Left renal pelvis (tissue), 4 donors: ENCODE measurements at places on chromosomes 1 and 21. TPM values are rescaled to one million over a fixed set of nuclear protein-coding genes. Genes with fewer than 3 reads are reported as not detected.

The CLCA1 gene
- polyA plus RNA-seq: not detected

The BCAN gene
- polyA plus RNA-seq: 0.82 TPM

The CLCC1 gene
- polyA plus RNA-seq: 40.5 TPM

The SYT11 gene
- polyA plus RNA-seq: 16.2 TPM

The CFHR2 gene
- not detected for polyA plus RNA-seq

The TMEM35B gene
- 38.4 TPM for polyA plus RNA-seq

The CASQ2 gene
- polyA plus RNA-seq: 0.50 TPM

The SCYL3 gene
- polyA plus RNA-seq: 12.4 TPM

GRCh38 chr1:27003745-27004470, 8.7 kb downstream of the TENT5B start:
- no peak for DNase-seq

GRCh38 chr1:21149430-21149854, 27.3 kb downstream of the EIF4G3 start:
- DNase-seq: no peak

DNA sequence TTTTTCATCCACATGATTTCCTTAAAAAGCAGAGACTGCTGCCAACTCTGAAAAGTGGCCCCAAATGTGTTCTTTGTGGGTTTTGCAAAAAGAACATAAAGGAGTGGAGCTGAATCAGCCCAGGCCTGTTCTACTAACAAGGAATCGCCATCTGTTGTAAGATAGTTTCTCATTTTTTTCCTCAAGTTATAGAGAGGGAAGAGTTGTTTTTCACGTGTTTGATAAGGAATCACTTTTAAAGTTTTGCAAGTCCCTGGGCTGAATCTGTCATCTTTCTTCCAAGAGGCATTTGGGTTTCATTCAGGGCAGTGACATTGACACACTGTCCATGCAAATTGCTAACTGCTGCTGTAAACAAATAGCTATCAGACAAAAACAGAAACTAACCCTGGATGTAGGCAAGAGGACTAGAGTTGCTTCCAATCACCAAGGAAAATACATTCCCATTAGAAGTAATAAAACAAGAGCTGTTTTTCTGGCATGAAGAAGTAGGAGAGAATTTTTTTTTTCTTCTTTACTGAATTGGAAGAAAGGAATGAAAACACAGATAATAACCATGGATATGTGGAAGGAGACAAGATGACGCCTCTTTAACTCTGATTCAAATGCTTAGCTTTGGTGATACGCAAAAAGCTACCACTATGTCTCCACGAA, 58.8 kb upstream of the TBX15 start:
- DNase-seq: no peak

DNA sequence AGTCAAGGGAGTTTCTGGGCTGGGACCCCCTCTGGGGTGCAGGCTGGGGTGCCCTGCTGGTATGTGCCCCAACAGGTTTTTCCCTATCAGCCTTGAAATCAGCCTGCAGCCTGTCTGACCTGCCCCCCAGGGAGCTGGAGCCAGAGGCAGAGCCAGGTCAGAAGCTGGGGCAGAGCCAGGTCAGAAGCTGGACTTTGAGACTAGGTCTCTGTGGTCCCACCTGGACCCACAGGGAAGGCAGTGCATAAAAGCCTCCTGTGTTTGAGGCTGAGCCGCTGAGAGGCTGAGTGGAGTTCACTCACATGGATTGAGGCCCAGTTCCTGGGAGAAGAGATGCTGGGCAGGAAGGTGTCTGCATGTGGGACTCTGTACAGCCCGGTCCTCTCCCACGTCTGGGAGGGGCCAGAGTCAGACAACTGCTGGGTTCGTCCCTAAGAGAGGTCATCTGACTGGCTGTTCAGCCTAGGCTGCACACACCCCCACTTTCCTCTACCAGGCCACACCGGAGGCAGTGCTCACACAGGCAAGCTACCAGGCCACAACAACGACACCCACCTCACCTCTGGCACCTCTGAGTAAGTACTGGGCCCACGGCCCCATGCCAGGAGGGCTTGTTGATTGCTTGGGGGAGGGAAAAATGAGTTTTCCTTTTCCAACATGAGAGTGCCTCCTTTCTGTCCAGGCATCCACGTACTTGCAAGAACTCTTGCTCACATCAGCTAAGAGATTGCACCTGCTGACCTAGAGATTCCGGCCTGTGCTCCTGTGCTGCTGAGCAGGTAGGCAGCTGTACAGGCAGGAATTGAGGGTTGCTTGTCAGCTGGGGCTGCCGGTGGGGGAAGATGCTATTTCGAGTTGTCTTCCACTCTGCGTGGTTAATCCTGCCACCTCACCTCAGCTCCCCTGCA, at the start of gene ANXA9:
TSS of gene ANXA9 (plus strand) at position 488 of the 908 bp plus-strand sequence. CDS start 814 bp downstream, outside the sequence.
- DNase-seq: no peak

- DNase-seq: no peak
Observed at GRCh38 chr1:244431166-244431565, 20.5 kb downstream of the ADSS2 start.

- DNase-seq: no peak
Observed at GRCh38 chr1:172265905-172266304, 154.6 kb upstream of the C1orf105 start.

DNA sequence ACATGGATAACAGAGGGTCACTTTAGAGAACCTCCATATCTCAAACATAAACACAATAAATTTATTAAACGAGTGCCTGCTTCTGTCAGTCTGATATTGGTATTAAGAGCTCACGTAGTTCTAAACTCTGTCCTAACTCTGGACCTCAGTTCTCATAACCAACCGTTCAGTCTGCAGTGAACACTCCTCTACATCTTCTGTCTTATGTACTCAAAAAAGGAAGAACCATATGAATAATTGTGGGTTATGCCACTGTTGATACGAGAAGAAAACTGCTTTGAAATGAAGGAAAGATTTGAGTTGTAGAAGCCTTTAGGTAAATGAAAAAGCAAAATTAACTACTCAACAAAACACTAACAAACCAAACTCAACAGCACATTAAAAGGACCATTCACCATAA, 53.7 kb downstream of the DPYD start:
- no peak for DNase-seq

DNA sequence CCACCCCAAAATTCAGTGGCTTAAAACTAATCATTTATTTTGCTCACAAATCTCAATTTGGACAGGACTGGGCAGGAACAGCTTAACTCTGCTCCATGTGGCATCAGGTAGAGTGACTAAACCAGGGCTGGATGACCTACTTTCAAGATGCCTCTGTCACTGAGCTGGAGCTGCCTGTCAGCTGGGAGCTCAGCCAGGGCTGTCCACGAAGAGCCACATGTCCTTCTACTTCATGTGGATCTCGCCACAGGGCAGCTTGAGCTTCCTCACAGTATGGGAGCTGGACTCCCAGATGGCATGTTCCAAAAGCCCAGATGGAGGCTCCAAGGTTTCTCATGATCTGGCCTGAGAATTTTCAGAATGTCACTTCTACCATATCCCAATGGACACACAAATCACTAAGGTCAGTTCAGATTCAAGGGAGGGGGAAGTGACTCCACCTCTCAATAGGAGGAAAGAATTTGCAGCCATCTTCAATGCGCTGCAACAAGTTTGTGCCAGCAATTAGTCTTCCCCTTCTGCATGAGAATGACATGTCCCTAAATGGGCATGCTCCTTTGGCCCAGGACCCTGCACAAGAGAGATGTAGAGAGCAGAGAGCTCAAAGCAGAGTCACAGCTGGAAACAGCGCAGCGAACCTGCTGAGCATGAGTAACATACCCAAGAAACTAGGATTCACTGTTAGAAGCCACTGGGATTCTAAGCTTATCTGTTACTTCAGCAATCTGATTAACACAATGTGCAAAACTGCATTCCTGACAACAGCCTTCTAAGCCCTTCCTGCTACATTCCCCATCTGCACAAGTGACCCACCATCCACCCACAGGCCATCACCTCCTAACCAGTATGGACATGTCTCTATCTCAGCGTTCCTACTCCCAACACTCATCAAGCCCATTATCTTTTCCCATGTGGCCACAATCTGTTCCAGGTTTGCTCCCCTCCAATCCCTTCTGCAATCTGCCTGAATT, 17.0 kb downstream of the HLCS start:
- DNase-seq: no peak

DNA sequence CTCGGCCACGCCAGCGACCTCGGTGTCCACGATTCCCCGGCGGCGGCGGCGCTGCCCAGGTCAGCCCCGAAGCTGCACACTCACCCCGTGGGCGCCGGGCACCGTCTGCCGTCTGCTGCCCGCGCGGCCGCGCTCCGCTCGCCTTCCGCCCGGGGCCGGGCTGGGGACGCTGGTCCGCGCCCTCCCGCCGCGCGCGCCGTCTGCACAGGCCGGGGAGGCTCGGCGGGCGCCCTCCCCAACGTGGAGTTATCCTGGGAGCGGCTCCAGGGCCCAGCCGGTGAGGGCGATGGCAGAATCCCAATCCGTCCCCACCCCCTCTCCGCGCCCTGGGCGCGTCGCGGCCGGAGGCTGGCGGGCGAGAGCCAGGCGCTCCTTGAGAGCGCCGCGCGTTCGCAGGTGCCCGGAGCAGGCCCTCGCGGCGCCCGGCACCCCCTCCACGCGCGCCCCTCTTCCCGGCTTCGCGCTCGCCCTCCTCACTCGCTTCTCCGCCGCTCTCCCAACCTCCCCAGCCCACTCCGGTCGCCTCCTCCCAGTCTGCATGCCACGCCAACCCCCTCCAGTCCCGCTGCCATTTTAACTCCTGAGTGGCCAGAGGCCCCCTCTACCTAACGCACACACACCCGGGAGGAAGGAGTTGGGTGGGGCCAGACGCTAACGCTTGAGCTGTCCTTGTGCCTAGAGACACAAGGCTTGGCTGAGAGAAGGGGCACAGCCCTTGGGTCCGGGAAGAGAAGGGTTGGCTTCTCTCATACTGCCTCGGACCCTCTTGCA, at the start of gene LRRN2:
TSS of gene LRRN2 (minus strand) at position 503 of the 771 bp plus-strand sequence. CDS start 65,746 bp downstream, outside the sequence.
- DNase-seq: no peak

DNA sequence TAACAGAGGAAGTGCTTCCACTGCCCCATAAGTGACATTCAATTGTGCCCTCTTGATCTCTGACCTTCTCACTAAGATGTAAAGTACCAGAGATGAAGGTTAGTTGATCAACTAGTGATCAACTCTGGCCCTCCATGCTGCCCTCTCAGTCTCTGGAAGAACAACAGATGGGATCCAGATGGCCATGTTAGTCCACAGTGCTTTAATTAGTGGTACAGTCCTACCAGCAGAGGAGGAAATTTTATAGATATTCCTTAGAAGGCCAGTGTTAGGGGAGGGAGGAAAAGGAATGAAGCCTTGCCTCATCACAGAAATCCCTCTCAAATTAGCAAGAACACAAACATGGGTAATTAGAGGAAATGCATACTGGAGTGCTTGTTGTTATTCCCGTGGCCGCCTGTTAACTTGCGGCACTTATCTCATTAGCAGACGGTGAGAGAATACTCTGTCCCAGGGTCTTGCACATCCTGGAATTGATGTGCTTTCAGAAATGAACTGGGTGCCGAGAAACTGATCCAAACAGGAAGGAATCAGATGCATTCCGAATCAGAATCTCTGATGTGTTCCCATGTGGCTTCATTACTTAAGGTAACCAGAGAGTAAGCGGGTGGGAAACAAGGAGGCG, 91.1 kb upstream of the RGS4 start:
- DNase-seq: no peak

DNA sequence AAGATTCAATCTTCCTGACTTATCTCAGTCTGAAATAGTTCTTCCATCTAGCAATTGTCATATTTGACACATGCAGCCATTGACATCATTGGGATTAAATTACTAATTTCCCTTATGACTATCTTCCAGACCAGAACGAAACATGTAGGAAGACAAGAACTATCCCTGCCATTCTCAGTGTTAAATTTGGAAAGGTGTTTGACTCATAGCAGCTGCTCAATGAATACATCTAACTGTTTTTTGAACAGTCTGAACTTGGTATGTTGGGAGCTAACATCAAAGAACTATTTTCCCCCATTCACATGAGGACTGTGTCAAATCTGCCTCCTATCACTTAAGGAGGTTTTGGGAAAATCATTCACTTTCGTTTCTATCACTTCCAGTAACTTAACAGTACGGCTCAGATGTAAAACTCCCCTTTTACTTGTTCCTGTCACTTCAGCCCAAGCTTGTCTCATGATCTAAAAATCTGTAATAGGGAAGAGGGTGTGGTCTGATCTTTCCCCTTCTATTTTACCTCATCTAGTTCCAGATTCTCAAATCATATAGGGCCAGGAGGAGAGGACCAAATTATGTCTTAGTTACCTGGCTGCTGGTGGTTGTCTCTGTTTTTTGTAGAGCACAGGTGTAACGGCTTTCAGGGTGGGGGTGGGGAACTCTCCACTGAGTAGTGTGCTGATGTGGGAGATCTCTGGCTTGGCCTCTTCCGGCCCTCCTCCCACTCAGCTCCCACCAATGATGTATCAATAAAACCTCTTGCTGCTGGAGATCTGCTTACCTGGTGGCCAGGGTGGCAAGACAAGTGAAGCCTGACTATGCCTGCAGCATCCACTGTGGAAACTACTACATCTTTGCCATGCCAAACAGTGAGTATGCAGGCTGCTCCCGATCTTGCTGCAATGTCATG, 26.2 kb upstream of the SLAMF1 start:
- no peak for DNase-seq

- no peak for DNase-seq
Observed at GRCh38 chr21:38376235-38376634, 119.4 kb downstream of the KCNJ15 start.

GRCh38 chr1:76843821-76844464, 23.3 kb upstream of the ST6GALNAC5 start:
- no peak for DNase-seq
